ENCODE measurements at places on chromosomes 13 and 19.

DNA sequence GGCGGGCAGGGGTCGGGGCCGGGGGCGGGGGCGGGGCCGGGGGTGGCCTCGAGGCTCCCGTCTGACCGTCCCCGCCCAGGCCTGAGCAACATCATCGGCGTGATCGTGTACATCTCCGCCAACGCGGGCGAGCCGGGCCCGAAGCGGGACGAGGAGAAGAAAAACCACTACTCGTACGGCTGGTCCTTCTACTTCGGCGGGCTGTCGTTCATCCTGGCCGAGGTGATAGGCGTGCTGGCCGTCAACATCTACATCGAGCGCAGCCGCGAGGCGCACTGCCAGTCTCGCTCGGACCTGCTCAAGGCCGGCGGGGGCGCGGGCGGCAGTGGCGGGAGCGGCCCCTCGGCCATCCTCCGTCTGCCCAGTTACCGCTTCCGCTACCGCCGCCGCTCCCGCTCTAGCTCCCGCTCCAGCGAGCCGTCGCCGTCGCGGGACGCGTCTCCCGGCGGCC lies 9.4 kb upstream of the CACNG6 start:
- no peak for DNase-seq

DNA sequence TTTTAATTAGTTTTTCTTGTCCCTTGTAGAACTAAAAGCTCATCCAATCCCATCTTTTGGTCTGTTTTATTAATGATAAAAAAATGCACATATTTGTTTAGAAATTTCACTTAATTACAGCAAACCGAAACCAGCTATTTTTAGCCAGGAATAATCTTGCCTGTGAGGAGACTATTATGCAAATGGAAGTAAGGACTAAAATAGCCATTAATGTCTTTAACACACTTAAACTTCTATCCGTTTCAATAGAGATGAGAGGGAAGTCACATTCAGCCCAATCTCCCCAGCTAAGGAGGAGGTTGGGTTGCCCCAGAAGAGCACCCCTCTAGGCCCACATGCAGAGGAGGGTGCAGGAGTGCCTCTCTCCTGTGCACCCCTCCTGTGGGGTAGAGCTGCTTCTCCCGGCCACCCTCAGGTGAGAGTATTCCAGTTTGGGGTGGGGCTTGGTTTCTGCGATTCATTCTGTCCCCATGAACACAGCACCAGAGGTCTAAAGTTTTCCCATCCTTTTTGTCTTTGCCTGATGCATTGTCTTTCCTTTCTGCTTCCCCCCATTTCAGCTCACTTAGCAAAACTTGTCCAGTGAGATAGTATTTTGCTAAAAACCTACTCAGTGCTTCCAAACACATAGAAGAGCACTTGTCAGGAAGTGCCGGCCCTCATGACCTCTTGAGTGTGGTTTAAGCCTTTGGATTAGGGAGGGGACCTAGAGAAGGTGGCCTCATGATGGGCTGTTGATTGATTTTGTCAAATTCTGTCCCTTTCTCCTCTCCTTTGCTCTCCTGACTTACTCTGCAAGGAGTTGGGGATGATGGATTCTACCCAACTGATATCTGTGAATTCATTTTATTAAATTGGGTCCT lies 28.2 kb downstream of the FGF9 start:
- DNase-seq: no peak

- DNase-seq: no peak
Measured at GRCh38 chr13:110965038-110965754, 50.3 kb upstream of the ANKRD10 start.

GRCh38 chr19:46950526-46951170 lies 69.0 kb upstream of the NPAS1 start:
- no peak for DNase-seq

- DNase-seq: no peak
Measured at GRCh38 chr19:33465834-33466233, 55.8 kb downstream of the PEPD start.

- no peak for DNase-seq
Measured at GRCh38 chr13:48291730-48292129, 11.8 kb upstream of the RB1 start.

DNA sequence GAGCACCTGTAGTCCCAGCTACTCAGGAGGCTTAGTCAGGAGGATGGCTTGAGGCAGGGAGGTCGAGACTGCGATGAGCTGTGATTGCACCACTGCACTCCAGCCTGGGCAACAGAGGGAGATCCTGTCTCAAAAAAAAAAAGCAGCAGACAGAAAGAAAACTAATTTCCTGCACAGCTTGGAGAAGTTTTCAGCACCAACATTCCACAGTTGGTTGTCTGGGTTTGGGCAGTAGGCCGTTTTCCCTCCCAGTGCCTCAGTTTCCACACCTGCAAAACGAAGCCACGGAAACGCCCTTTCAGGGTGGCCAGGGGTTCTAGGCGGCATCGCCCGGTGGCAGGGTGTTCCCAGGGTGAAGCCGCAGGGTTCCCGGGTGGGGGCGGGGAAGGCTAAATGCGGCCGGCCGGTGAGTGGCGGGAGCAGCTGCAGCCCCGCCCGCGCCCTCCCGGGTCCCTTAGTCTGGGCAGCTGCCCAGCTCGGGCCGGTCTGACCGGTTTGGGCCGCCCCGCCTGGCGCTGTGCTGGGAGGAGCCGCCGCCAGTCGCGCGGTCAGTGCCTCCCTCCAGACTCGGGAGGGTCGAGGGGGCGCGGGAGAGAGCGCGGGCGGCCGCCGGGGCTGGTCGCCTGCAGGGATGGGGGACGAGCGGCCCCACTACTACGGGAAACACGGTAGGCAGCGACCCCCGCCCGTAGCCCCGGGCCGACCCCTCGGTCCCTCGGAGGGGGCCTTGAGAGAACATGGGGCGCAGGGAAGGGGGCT lies at the start of gene SLC44A2:
Gene SLC44A2, plus strand, starts transcription at position 551 of the 759 bp plus-strand sequence. Its CDS starts 81 bp downstream, at position 632.
- DNase-seq: peak; percentile 97

GRCh38 chr13:21018220-21018619 lies 43.2 kb downstream of the LATS2 start:
- no peak for DNase-seq

- no peak for DNase-seq
Measured at GRCh38 chr19:9474975-9475374, 23.4 kb downstream of the ZNF560 start.

- no peak for DNase-seq
Measured at GRCh38 chr19:10291554-10292205, 1.9 kb downstream of the ICAM5 start.

- no peak for DNase-seq
Measured at GRCh38 chr19:32251634-32252332, 93.6 kb upstream of the ZNF507 start.

- no peak for DNase-seq
Measured at GRCh38 chr13:85737952-85738351, 61.3 kb downstream of the SLITRK6 start.

DNA sequence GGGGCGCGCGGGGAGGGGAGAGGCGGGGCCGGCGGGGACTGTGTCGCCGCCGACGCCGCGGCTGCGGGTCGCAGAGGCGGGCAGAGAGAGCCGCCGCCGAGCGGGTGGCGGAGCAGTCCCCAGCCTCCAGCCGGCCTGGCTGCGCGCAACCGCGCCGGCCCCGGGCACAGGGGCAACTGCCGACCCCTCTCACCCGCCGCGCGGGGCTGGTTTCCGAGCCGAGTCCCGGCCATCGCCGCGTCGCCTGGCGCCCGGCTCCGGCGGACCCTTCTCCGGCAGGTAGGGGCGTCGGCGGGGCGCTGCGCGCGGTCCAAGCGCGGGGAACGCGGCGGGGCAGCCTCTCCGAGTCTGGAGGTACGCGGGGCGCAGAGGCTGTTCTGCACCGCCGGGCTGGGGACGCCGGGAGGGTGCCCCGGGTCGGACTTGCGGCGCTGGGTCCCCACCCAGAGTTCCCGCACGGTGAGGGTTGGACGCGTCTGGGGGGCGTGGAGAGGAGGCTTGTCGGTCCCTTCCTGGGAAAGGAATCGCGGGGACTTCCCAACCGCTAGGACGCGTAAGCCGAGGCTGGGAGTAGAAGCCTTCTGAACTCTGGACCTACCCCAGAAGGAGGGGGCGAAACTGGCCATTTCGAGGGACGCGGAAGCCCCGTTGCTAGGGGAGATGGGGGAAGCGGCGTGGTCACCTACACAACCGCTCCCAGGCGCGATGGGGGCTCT lies 133.6 kb upstream of the MYO16 start:
- no peak for DNase-seq

Measured in AG08396 (cell line).